ENCODE measurements at places on chromosomes 2 and 18. TPM values are rescaled to one million over a fixed set of nuclear protein-coding genes. Genes with fewer than 3 reads are reported as not detected.

- DNase-seq = no peak
These were observed 509 bp downstream of the PIEZO2 start for GRCh38 chr18:11148680-11149440.

IL1F10 gene
- total RNA-seq = not detected

DNA sequence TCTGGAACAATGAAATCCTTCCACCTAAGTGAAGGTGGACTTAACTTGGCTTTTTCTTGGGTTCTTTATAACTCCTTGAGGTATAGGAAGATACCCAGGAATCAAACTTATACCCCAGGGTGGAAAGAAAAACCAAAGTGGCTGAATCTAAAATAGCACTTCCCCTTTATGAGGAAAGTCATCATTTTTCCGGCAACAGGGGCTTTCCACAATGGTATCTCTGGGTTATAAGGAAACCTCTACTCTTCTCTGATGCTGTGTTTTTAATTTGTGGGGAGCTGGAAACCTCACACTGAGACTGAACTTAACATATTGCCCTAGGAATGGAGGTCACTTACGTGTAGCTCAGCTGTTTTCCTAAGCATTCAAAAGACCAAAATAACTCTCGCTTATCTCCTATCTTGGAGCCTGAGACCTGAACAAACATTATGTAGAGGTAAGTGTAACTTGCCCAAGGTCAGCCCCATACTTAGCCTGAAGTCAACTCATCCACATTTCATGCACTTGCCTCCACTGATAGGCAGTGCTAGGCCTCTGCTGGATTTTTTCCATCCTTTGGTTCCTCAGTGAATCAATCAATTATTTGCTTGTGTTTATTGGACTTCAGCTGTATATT lies 117.9 kb downstream of the SETBP1 start:
- no peak for DNase-seq

- DNase-seq = no peak
These were observed 1397.6 kb upstream of the DDX18 start for GRCh38 chr2:116416731-116417377.

DNA sequence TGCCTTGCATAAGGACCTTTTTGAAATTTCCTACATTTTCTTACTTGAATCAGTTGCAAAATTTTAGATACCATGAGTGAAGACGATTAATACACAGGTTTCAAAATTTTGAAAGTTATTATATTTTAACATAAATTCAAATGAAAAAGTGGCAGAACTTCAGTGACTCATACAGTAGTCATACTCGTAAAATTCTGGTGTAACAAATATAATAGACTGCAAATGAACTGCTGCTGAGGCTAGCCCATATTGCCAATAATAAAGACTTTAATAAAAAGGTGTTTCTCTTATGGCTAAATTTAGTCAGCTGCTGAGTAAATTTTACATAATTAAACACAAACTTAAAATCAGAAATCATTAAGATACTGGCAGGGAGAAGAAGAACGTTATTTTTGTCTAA lies 36.9 kb downstream of the MSH6 start:
- peak; percentile 22 for DNase-seq

DNA sequence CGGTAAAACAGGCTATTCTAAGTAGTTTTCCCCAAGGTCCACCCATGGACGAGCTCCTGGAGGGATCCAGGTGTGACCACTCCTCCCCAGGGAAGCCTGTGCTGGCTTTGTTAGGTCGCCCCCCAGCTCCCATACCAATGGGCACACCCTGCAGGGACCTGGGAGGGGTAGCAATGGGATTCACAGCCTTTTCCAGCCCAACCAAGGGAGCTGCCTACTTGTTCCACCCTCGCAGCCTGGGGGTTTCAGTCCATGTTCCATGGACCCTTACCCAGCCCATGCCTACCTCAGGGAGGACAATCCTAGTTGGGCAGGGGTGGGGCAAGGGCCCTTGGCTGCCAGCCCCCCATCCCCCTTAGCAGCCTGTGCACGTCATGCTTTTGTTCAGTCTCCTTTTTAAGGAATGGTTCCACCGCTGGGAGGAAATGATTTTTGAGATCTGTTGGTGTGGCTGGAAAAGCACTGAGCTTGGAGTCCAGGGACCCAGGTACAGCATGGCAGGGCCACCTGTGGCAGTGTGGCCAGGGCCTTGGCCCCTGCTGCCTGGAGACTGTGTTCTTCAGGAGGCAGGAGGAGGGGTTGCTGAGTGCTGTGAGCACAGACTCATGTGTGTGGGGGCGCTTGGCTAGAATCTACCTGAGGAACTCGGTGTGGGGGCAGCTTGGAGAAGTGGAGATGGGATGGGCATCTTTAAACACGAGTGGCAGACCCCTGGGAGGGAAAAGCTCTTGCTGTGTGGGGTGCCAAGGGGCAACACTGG lies 166.8 kb downstream of the TWIST2 start:
- DNase-seq = no peak

- peak; percentile 64 for DNase-seq
These were observed 837.4 kb upstream of the ID2 start for GRCh38 chr2:7844414-7844965.

CYP27A1 gene
- total RNA-seq = 0.44 TPM

AGXT gene
- not detected for total RNA-seq

ST8SIA3 gene
- total RNA-seq = not detected

PLCD4 gene
- total RNA-seq = 4.0 TPM

CXCR1 gene
- 0.28 TPM for total RNA-seq

DNA sequence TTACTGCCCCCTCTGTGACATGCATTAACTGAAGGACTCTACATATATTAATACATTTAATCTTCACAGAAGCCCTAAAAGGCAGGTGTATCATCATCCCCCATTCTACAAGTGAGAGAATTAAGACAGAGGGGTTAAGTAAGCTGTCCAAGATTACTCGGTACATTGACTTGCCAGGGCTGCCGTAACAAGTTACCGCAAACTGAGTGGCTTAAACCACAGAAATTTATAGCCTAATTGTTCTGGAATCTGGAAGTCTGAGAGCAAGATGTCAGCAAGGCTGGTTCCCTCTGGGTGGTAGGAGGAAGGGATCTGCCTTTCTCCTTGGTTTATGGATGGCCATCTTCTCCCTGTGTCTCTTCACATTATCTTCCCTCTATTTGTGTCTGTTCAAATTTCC lies 605.5 kb downstream of the EPHA4 start:
- DNase-seq = peak; percentile 84

ZBTB7C gene
- under 0.01 TPM for total RNA-seq

DNA sequence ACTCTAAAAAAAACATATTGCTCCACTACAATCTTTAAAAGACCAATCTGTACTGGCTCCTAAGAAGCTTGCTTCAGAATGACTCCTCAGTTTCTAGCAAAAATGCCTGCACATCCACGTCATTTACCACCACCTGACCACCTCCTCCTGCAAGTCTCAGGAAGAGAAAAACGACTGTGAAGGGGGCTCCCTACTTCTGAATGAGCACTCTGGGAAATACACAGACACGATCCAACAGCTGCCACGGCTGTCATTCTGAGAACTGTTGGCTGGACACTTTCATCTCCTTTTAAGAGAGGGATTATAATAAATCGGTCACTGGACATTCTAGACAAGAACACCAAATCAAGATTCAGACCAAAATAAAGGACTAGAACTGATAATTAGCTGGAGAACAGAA lies 21.5 kb downstream of the EPG5 start:
- no peak for DNase-seq

- no peak for DNase-seq
These were observed 1293.5 kb upstream of the CHAC2 start for GRCh38 chr2:52474091-52474490.

ANKRD62 gene
- total RNA-seq = not detected

NEB gene
- 0.27 TPM for total RNA-seq

GRCh38 chr2:143160732-143161707 lies 31.8 kb downstream of the ARHGAP15 start:
- no peak for DNase-seq

GRCh38 chr18:13305301-13305700 lies 86.7 kb downstream of the LDLRAD4 start:
- DNase-seq = no peak

DNA sequence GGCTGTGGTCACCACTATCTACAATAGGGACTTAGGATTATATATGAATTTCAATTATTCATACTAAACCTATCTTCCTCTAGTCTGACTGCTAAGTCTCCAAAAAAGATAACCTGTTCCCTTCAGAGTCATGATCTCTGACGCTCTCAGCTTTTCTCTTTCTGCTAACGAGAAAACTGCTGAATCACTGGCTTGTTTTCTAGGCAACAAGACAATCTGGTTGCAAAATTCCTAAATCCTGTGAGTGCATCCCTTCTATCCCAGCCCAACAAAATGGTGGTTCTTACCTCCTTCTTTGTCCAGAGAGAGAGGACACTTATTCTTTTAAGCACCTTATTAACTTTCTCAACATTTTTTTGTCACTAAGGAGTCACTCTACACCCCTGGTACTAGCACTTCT lies 312.3 kb upstream of the PKDCC start:
- DNase-seq = no peak

RNMT gene
- 23.3 TPM for total RNA-seq

DNA sequence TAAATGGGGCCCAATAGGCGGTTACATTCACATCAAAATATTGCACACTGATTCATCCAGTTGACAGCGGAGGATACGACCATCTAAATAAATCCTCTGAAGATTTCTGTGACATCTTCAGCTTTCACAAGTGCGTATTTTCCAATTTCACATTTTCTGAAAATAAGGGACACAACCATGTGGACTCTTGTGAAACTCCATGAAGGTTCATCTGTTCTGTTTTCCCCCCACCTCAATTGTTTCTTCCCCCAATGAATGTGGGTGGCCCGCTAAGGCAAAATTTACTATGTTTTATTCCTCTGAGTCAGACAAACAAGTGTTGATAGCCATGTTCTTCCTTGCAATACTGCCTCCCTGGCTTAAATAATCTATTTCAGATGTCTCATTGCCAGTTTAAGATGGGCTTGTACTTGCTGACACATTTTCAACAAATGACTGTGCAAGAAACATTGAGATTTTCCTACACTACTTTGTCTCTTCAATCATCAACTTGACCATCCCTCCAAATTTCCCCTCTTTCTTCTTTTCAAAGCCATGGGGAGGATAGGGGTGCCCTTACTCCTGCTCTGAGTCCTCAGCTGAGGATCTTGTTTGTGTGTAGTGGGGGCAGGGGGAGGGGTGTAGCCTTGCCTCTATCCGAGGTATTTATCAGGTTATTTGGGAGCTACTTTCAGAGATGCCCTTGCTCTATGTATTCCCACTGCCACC lies 78.2 kb downstream of the BCL11A start:
- no peak for DNase-seq

GRCh38 chr2:239832490-239833268 lies 192.5 kb downstream of the NDUFA10 start:
- DNase-seq = no peak

KCNK3 gene
- not detected for total RNA-seq

LCT gene
- total RNA-seq = not detected

Measured in foreskin keratinocyte (primary cell).